ENCODE measurements at places on chromosomes 3 and 15.

GRCh38 chr15:90820481-90820880, 47.9 kb upstream of the FURIN start:
- DNase-seq, result no peak

DNA sequence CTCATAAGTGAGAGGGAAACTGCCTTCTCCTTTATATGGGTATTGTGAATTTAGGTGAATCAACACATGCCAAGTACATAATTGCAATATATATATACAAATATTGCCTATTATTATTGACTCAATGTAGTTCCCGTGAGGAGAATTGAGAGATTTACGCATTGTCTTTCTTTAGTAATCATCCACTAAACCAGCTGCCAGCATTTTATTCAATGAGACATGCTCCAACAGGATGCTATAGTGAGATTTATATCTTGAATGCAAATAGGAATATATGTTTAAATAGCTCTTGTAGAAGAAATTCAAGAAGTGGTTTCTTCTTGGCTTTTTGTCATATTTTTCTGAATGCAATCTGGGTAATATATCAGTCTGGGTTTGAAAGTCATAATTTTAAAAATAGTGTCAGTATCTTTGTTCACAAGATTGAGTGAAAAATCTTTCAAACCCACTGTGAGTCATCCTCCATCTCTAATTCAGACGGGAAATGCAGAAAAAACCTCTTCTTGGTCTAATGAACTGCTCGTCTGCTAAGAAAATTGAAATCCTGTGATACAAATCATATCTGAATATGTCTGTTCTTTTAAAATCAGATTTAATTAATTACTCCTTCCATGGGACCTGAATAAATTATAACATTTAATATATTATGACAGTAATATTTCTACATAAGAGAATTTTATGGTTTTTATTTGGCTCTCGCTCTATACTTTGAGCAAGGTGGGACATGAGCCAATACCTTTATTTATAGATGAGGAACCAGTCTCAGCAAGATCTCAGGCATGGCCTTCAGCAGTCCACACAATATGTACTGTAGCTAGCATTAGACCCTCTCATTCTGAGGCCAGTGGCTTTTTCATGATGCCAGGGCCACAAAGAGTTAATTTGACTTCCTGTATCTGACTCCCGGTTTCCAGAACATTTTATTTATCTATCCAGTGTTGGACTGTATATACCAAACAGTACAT, 516.0 kb downstream of the GABRG3 start:
- no peak for DNase-seq

DNA sequence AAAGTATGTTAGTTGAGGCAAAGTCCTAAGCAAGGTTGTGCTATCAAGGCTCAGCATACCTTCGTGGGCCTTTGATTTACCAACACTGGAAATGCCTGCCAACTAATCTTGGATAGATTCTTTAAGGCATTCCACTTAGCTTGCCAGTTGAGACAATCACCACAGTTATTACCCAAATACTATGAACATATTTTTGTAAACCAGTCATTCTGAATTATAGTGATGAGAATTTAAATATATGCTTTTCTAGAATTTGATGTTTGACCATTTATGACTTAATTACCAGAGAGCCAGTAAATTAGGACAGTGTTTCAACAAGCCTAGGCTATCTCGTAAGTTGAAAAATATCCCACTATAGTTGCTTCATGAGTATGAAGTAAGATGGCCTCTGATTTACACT, 15.5 kb downstream of the TRIM59 start:
- peak; percentile 53 for DNase-seq

- DNase-seq, result no peak
These were observed 94.4 kb downstream of the DNASE1L3 start for GRCh38 chr3:58116161-58116955.

- DNase-seq, result no peak
These were observed 13.6 kb downstream of the TBC1D23 start for GRCh38 chr3:100274361-100274760.

GRCh38 chr15:38153781-38154180, 98.9 kb upstream of the SPRED1 start:
- DNase-seq, result no peak

GRCh38 chr3:58667704-58668103, 1.1 kb upstream of the FAM3D start:
- no peak for DNase-seq

DNA sequence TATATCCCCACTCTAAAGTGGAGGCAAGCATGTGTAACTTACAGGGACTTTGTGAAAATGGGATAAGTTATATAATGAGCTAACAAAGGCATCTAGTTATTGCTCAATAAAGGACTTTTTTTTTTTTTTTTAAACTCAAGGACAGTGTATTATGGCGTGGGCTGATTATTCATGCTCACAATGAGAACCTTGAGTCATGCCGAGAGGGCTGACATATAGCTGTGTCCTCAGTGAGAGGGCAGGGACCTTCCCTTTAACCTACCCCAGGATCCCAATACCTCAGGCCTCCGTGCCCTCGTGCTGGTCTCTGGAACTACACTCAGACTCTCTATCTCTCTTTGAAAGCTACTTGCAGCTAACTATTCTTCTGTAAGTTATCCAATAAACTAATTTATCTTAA, 319.9 kb upstream of the ICE2 start:
- peak; percentile 83 for DNase-seq

DNA sequence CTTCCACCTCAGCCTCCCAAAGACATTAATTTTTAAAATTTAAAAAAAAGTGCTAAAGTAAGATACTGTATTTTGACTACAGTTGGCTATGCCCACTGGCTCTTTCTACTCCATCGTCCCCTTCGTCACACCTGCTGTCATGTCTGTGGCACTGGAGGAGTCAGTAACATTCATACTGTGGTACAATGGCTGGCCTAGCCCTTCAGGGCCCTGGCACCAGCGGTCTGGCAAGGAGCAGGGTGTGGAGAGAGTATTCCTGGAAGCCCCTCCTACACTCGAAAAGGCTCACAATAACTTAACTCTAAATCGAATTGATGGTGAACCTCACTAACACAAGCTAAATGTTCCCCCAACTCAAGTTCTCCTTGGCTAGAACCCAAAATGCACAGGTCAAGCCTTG, 89.7 kb upstream of the RASGRF1 start:
- no peak for DNase-seq

DNA sequence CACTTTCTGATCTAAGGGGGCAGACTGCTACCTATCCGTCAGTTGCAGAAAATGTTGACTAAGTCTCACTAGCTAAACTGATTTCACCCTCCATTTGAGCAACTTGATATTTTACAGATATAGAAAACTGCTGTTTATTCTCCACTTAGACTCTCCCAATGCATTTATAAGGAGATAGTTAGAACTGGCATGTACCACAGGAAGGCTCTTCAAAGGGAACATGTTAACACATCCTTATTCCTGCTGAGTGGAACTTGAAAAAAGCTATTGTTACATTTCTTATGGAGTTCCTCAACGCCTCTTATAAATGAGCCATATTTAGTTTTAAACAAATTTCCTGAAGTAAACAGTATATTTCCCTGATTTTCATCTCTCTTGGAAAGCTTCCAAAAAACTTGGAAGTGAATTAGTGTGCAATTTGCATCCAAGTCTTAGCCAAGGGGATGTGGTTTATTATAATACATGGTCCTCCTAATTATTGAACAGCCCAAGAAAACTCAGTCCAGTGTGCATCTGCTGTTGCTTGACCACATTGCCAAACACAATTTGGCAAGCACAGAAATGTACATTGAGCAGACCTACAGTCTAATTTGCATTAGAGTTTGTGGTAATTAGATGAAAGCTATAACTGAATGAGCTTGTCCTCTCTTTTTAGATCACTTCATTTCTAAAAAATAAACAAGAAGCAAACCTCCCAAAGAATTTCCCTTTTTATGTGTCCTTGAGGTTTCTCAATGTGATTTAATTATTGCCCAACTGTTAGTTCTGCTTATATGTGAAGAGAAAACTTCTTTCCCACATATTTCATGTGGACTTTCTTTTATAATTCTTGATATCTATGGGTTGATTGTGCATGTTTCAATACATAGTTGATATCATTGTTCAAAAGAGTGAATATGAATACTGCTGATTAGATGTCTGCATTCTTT, 72.6 kb upstream of the DPH6 start:
- peak; percentile 42 for DNase-seq

- peak; percentile 69 for DNase-seq
These were observed 52.6 kb downstream of the NSUN3 start for GRCh38 chr3:94115482-94115881.

DNA sequence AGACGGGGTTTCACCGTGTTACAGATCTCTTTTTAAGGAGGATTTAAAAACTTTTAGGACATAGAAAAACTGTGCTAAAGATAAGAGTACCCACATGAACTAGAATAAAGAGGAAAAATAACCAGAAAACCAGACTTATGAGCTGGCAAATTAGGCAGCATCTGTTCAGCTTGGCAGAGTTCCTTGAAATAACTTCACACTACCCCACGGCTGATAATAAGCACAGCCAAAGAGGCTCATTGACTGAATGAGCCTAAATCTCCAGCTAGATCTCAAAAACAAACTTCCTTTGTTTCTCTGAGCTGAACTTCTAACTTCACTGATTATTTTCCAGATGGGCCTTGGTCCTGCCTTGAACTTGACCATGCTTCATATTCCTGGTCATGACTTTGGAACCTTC, 26.7 kb upstream of the PIK3R4 start:
- no peak for DNase-seq

DNA sequence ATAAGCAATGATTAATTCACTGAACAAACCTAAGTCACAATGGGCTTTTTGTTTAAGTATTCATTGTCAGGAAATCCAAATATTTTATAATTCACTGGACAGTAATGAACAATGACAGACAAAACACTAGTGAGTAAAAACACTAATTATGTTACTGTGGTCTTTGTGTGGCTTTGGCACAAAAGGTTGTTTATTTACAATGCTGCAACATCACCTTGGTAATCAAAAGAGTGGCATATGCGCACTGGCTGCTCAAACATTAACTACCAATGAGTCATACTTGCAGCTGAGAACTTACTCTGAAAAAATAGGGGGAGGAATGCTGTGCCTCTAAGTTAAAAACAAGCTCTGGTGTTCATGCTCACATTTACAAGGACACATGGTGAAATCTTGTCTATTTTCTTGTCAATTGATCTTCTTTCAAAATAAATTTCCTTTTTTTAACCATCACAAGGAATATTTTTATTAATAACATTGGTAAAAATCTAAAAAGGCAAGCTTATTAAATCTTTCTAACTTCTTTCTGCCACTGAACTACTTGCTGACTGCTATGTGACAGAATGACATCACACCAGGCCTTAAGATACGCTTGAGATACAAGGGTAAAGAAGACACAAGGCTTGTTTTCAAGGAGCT, 85.2 kb upstream of the PPIB start:
- DNase-seq, result peak; percentile 96

DNA sequence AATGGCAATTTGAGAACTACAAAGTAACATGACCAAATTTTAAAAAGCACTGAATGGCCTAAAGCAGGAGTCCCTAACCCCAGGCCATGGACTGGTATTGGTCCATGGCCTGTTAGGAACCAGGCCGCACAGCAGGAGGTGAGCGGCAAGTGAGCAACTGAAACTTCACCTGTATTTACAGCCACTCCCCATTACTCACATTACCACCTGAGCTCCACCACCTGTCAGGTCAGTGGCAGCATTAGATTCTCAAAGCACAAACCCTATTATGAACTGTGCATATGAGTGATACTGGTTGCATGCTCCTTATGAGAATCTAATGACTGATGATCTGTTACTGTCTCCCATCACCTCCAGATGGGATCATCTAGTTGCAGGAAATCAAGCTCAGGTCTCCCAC, 48.8 kb downstream of the SENP7 start:
- DNase-seq, result no peak

DNA sequence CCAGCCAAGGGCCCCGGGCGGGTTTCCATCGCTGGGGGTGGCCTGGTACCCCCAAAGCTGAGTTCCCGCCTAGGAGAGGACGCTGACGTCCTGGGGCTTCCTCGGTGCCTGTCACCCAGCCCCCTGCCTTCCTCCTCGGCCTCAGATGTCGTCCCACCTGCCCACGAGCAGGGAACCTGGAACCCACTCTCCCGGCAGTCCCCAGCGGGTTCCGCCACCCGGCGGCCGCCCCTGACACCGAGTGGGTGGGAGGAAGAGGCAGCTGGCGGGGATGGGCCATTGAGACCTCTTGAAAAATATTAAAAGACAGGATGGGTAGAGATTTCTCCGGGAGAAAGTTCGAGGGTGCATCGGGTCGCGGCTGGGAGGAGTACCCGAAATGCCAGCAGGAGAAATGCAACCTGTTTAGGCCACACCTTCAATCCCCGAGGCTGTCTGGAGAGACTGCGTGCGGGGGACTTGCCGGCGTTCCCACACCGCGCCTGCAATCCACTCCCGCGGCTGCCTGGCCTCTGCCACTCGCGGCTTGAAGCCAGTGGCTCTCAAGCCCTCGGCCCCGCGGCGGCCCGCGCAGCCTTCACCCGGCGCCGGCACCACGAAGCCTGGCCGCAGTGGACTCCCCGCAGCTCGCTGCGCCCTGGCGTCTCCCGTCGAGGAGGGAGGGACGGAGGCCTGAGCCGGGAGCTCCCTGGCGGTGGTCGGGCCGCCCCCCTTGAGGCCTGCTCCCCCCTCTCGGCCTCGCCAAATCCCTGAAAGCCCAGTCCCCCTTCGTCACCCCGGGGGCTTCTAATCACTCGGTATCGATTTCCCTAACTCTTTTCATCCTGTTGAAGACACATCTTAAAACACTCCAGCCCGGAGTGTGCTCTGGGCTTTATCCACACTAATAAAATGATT, 8.6 kb upstream of the NR2F2 start:
- peak; percentile 65 for DNase-seq

DNA sequence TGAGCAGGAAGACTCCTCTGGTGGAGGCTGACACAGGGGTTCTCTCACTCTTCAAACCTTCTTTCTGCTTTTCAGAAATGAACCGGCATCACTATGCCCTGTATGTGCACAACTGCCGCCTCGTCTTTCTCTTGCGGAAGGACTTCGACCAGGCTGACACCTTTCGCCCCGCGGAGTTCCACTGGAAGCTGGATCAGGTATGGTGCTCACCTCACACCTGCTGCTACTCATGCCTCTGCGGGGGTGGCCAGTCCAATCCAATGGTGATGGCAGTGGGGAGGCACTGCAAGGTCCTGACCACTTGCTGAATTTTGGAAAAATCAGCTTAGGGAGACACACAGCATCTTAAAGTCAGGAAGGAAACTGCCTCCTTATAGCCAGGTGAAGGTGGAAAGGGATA, 211.3 kb upstream of the TRIM42 start:
- no peak for DNase-seq

DNA sequence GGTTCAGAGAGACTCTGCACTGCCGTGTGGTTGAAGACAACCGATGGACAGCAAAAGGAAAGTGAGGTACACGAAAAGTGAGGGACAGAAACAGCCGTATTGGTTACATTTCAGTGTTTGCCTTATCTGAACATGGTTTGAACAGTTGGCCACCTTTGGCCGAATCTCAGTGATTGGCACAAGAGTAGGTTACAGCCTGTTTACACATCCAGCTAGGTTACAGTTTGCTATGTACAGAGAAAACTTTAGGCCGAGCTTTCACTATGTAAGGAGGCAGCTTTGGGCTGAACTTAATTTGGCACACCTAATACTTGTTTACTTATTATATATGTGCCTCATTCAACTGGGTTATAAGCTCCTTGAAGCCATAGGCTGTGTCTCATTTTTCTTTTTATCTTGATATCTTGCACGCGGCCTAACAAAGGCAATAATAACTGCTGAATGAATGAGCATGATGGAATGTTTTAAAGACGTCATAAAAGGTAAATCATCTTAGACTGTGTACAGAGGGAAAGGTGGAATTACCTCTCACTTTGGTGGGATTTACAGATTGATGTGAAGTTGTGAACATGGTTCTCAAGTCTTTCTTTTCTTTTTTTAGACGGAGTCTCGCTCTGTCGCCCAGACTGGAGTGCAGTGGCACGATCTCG, 17.2 kb upstream of the GREM1 start:
- DNase-seq, result no peak

All from choroid plexus epithelial cell (primary cell).